ENCODE measurements at places on chromosomes 12 and 14.

DNA sequence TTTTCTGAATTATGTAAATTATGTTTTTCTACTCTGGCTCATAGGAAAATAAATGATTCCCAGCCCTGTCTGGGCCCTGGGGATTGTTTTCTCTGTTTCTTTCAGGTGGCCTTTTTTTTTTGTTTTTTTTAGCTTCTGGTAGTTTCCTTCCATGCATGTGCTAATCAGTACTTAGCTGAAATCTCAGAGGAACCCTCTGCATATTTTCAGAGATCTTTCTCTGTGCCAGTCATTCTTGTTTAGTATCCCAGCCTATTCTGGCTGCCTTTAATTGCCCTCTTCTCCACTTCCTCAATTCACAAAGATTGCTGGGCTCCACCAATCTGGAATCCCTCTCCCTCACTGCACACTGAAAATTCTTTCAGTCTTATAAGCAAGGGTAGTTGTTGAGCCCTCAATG lies 46.9 kb downstream of the CNOT2 start:
- DNase-seq, result no peak

- no peak for DNase-seq
Measured at GRCh38 chr12:3759878-3760277, 7.0 kb upstream of the CRACR2A start.

DNA sequence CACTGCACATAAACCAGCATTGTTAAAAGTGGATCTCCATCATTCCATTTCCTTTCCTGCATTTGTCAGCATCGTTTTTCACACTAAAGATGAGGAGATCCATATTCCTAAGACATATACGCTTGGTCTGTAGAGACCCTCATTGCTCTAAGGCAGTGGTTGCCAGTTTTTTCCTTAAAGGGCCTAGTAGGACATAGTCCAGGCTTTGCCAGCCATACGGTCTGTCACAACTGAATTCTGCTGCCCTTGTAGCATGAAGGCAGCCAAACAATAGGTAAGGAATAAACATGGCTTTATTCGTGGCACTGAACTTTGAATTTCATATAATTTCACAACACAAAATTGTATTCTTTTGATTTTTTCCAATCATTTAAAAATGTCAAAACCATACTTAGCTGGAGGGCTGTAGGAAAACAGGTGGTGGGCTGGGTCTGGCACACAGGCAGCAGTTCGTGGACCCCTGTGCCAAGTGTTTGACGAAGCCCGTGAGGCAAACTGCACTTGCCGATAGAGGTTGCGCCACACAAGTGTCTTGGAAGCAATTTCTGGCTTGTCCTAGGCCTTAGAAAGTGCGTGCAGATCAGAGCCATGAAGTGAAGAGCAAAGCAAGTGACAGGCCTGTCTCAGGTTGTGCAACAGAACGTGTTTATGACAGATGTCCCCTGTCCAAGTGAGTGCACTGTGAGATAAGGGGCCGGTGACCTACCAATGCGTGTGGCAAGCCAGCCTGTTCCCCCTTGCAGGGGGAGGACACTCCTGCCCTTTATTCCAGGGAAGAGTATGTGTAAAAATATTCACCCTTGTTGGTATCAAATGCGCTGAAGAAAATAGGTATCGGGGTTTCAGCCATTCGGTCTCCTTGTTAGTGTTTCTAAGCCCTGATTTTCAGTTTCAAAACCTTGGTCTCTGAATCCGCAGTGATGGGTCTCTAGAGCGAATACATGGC lies 916 bp upstream of the CHPT1 start:
- DNase-seq, result no peak

DNA sequence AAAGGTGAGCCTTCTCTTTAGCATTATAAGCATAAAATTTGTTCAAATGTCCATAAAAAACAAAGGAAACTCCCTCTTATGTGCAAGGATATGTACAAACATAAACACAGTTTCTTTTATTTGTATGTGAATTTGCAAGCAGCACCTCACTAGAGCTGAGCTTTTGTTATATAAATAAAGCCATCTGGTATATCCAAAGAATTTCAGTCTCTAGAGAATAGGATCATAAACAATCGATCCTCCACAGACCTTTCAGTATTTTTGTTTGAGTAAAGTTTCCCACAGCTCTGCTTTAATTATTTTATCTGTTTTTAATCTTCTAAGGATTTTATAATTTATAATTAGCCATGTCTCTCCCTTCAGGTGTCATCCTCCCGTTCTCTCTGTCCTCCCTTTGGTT lies 89.2 kb downstream of the OTOGL start:
- no peak for DNase-seq

GRCh38 chr12:116303929-116304328 lies 26.4 kb upstream of the MED13L start:
- DNase-seq, result no peak
